NCI-H187 treated with DMSO at 0.1 percent for 48 hours (cell line): ENCODE measurements at places on chromosomes 16 and 17.

GRCh38 chr17:61247439-61247838 is 152.2 kb upstream of the TBX2 start:
- DNase-seq: no peak

DNA sequence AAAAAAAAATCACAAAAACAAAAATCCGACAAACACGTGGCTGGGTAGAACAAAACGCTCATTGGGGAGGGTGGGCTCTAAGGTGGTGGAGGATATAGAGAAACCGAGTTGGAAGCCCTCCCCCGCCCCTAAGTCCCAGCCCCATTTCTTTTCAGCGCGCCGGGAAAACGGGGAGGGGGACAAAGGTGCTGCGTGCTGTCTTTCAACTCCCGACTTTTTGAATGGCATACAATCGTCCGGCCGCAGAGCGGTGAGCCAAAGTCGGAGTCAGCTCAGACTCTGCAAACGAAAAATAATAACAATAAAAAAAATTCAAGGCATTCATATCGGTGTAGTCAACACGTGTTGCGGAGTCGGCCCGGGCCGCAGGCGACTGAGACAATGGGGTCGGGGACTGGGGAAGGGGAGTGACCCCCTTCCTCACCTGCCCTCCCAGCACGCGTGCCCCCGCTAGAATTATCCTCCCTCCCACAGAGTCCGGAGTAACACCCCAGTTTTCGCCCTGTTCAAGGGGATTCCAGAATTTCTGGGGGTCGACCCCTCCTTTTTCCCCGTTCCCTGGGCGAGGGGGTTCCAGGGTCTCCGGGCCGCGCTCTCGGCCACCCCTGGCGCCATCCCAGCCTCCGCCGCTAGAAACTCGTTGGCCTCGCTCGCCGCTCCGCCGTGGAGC is 1.7 kb upstream of the IGF2BP1 start:
- DNase-seq: no peak

DNA sequence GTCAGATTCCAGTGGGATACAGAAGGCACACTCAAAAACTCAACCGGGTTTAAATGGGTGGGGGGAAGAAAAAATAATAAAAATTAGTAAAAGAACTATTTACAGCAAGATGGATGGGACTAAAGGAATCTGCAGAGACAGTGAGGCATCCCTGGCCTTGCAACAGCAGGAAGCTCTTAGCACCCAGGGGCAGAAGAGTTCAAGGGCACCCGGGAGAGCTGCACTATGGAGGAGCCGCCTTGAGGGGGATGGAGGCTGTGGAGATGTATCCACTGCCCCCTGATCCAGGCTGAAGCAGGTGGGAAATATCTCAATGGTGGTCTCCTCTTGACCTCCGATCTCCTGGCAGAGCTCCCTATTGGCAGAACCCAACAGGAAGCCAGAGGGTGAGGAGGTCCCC is 69.4 kb upstream of the NFAT5 start:
- no peak for DNase-seq

DNA sequence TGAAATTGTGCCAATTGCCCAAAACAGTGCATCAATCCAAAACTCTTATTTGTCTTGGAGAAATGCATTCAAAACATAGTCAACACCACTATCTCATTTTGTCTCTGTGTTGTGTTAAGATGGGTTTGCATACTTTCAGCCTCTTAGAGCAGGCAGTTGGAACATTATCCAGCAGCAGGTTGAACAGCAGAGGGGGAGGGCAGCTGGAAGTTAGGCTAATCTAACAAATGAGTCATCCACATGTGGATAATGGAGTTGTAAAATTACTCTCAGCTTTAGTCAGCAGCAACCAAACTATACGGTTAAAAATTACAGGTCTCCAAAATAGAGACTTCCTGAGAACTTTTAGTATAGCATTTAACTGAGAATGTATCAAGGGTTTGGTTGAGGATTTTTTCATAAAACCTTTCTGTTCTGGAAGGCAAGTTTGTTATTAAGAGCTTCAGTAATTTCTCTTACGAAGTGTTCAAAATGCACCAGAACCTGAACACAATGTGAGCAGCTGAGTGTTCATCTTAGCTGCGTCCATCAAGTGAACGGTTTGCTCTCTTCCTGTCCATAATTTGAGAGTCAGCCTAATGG is 46.3 kb downstream of the PRKCA start:
- peak; percentile 53 for DNase-seq

DNA sequence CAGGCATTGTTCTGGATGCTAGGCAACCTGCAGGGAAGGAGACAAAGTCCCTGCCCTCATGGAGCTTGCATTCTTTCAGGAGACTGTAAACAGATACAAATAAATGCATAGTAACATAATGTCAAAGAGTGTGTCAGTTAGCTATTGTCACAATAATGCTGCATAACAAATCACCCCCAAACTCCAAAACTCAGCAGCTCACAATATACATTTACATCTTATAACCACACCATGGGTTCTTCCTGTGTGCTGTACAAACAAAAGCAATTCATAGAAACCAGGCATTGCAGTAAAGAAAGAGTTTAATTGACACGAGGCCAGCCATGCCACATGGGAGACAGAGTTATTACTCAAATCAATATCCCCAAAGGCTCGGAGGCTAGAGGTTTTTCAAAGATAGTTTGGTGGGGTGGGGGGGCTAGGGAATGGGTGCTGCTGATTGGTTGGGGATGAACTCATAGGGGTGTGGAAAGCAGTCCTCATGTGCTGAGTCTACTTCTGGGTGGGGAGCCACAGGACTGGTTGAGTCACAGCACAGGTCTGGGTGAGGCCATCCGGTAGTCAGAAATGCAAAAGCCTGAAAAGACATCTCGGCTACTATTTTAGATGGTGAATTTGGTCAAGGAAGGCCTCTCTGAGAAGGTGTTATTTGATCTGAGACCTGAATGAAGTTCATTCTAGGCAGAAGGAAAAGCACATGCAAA is 79.0 kb downstream of the GPRC5B start:
- DNase-seq: no peak

GRCh38 chr17:17391668-17392370 is 85.0 kb upstream of the MED9 start:
- no peak for DNase-seq

GRCh38 chr16:57643910-57644309 is 15.5 kb downstream of the ADGRG1 start:
- no peak for DNase-seq

DNA sequence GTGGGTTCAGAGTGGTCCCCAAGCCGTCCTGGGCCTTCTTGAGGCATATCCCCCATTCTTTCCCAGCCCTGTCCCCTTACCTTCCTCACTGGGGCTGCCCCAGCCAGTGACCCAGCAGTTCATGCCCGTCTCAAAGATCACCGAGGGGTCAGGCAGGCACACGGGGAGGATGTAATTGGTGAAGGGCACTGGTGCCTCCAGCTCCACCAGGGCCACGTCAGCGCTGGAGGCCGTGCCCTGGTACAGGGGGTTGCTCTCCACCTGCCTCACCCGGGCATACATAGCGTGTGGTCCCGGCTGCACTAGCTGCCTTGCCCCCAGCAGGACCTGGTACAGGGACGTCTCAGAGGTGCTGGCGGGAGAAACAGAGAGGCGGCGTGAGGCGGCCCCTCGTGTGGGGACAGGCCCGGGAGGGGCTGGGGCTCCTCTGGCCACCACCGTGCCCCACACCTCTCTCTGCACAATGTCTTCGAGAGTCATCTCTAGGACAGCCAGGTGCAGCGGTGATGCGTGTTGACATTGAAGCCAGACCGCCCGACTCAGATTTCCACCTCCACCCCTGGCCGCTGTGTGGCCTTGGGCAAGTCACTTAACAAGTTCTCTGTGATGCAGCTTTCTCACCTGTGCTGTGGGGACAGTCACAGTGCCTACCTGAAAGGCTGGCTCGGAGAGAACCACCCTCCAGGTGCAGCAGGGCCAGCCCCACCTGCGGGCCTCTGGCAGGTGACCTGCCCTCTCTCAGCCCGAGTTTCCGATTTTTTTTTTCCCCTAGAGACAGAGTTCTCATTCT is 5.8 kb downstream of the PRSS27 start:
- no peak for DNase-seq

GRCh38 chr16:72963533-72964315 is 84.2 kb downstream of the ZFHX3 start:
- DNase-seq: no peak

- no peak for DNase-seq
Measured at GRCh38 chr17:81075307-81075706, 40.4 kb downstream of the BAIAP2 start.

- no peak for DNase-seq
Measured at GRCh38 chr17:64500487-64500859, 3.6 kb upstream of the POLG2 start.
